ENCODE measurements at places on chromosomes 1 and 21.

- DNase-seq: no peak
Observed at GRCh38 chr1:211296396-211296795, 30.2 kb upstream of the TRAF5 start.

DNA sequence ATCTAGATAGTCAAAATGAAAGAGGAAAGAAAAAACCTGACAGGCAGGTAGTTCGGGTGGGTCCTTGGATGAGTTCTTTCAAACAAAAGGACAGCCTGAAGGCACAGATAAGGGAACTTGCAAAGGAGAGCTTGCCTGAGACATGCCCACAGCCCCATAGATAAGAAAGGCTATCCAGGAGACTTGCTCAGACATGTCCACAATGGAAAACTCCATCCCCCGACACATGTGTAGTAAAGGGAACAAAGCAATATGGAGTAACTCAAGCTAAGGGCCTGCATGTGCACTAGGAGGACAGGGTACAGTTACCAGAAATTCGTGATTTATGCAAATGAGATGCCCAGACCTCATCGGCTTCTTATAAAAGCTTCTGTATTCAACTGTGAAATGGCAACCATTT is 281.5 kb downstream of the NEGR1 start:
- DNase-seq: no peak

DNA sequence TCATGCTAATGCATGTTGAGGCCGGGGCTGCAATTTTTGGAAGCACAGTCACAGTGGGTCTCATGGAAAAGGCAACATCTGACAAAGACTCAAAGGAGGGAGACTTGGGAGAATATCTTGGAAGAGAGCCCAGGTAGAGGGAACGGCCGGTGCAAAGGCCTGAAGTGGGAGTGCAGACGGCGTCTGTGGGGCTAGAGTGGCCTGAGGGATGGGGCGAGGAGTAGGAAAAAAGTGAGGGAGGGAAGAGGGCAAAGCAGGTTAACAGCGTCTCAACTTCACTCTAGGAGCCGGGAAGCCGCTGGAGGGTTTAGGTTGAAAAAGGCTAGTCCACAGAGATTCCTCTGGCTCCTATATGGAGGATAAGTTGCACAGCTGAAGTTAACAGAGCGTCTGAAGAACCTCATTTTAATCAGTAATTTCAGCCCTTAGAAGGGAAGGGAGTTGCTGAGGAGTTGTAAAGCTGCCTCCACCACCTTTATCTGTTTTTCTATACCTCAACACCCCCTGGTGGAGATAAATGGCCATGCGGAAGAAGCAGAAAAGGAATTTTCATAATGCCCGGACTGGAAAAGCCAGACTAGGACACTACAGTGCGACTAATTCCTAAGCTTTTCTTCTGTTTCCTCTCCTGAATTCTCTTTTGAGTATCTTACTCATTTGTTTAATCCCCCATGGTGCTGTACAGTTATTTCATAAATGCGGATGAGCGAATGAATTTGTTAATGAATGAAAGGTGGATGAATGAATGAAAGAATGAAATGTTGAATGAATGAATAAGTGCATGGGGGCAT is 78.7 kb upstream of the ZNF281 start:
- DNase-seq: no peak

- no peak for DNase-seq
Observed at GRCh38 chr1:203308923-203309331, 3.6 kb downstream of the BTG2 start.

DNA sequence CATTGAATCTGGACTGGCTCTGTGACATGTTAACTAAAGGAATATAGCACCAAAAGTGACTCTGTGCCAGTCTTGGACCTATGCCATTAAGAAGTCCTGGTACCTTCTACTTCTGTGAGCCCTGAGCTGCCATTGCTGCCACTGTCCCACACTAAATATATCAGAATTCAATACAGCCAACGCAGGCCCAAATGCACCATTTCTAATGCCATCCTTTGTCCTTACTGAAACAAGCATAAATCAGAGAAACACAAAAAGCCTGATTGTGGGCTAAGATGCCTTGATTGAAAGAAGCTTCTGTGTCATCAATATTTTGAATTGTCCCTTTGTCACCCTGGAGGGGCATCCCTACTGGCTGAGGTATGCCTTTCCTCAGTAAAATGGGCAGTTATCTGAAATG is 66.9 kb upstream of the NEK2 start:
- no peak for DNase-seq

DNA sequence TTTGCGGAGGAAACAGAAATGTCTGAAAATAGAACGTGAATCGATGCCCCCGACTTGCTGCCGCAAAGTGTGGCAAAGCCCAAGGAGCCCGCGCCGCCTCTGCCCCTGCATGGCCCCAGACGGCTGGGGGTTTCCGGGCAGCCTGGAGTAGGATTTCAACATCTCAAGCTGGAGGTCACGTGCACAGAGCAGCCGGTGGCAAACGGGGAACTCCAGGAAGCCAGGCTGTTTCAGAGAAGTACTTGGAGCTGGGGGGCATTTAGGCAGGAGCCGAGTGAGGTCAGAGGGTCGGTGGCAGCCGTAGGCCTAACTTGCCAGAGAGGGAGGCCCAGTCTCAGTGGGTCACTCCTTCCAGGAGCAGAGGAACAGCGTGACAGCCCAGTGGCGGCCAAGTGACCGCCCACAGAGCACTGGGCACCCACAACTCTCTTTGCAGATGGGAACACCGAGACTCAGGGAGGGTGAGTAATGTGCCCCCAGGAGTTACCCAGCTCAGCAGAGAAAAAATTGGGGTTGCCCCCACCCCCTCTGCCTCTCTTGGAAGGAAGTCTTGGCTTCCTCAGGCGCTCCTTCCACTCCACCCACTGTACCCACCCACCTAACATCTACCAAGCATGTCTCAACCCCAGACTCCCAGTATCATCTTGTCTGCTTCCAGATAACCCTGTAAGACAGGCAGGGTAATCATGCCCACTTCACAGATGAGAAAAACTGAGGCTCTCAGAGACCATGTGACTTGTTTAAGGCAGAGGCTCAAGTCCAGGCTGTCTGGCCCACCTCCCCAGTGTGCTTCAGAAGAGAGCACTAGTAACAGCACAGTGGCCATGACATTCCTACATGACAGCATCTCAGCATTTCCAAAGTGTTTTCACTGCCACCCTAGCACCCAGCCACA is 179.4 kb downstream of the HIVEP3 start:
- peak; percentile 84 for DNase-seq

GRCh38 chr1:194570476-194570875 is 1384.1 kb upstream of the B3GALT2 start:
- no peak for DNase-seq

DNA sequence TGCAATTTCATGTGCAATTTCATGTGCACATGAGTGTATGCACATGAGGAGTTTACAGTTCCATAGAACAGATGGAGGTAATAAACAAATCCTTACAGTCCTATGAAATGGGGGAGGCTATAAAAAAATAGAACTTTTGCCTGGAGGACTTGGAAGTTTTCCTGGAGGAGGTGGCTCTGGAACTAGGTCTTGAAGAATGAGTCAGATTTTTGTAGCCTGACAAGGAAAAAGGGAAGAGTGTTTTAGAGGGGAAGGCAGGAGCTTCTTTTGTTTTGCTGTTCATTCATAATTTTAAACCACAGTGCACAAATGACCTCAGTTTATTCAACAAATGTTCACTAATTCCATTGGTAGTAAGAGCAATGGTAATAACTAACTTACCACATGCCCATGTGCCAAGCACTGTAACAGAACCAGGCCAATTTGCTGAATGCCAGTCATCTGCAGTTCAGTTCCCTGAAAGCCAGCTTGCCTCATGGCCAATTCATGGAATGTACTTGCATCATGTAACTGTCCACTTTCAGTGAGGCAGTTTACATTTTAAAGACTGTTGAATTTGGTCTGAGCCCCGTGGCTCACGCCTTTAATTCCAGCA is 2.7 kb downstream of the DIO1 start:
- no peak for DNase-seq

DNA sequence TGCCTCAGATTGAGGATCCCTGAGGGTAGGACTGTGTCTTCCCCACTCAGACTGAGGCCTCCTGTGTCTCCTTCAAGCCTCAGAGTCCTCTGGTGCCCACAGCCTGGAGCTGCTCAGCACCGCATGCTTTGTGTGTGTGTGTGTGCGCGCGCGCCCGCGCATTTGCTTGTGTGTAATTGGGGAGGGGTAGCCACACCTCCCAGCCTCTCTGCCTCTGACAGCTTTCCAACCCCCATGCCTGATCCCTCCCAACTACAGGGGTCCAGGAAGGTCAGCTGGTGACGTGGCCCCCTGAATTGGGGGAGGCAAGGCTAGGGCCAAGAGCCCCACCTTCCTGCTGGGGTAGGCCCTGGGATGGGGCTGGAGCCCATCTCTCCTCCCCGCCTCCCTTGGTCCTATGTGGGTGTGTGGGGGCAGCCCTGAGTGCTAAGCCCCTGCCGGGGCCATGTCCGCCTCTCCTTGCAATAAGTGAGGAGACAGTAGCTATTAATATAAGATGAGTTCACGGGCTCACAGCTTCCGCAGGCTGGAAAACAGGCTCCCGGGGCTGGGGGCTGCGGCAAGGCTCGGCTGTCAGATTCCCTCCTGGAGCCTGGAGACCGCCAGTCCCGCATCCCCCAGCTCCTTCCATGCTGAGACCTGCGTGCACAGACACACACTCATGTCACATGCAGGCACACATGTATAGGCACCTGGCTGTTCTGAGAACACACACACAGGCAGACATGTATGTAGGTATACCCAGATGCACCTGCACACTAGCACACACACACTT is 7.0 kb downstream of the GPR3 start:
- DNase-seq: no peak

DNA sequence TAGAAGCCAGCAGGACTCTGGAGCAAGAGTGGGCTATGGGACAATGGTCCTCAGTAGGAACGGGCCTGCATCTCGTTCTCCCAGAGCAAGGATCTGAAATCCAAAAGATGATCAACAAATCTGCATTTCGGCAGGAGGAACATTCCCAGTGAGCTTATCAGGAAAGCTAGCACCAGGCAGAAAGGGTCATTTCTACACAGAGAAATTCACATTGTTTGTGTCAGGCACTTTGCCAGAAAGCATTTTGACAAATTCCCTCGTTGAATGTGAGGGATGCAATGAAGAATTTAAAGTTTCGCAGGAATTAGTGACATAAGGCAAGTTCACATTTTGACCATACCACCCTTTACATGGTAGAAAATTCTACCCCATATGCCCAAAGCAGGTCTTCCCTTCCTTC is 31.6 kb upstream of the ETS2 start:
- DNase-seq: no peak

- no peak for DNase-seq
Observed at GRCh38 chr1:54125386-54126070, 27.3 kb downstream of the CDCP2 start.

DNA sequence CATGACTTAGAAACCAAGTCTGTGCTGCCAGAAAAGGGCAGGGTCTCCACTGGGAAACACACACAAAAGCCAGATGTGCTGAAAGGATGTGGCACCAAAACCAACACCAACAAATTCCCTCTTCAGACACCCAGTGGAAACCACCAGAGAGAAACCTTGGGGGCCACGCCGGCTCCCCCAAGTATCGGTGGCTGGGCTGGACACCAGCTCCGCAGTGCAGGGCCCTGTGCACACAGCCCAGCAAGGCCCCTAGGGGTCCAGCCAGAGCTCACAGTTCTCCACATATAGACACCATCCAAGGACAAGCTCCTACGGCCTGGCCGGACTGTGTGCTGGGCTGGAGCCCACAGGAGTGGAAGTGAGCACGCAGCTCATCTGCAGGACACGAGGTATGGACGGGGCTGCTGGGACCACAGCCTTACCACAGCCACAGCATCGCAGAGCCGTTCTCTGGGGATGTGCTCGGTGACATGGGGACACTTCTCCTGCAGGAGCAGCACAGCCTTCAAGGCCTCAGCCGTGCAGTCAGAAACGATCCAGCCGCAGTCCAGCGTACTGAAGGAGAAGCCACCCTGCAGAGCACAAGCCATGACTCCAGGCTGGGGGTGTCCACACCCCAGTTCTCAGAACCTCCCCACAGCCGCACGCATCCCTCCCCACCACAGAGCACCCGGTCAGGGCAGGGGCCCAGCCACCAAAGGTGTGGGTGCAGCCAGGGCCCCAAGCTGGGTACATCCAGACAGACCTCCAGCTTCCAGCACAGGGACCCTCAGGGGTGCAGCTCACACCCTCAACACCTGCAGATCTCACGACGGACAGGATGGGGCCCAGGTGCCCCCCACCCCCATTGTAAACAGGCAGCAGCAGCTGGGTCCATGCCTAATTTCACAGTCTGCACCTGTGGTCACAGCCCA is 21.3 kb downstream of the LSS start:
- no peak for DNase-seq

- DNase-seq: no peak
Observed at GRCh38 chr1:212267460-212267859, 17.8 kb upstream of the PPP2R5A start.

DNA sequence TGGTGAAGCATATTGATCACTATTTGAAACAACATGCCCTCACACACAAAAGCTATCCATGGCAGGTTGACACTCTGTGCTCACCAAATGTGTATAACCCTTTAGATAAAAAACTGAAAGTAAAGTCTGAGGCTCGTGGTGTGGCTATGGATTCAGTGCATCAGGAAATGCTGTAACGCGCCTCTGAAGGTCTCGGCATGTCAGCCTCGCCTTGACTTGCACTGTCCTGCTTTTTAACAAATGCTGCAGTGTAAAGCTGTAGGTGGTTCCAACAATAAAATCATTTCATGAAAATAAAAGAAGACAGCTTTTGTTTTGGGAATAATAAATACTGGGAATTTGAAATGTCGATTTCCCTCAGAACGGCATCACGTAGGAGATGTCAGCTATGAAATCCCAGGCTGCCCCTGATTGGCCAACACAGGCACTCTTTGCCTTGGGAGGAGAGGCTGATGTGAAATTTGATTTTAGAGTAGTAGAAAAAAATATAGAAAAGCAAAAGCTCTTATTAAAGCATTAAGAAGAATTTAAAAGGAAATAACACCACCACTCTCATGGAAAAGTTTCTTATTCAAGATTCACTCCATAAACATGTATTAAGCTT is 168.2 kb downstream of the DSCAM start:
- DNase-seq: no peak

- DNase-seq: no peak
Observed at GRCh38 chr1:44347280-44347679, 7.8 kb downstream of the ERI3 start.

GRCh38 chr1:31122741-31123140 is 57.2 kb upstream of the PUM1 start:
- DNase-seq: no peak

DNA sequence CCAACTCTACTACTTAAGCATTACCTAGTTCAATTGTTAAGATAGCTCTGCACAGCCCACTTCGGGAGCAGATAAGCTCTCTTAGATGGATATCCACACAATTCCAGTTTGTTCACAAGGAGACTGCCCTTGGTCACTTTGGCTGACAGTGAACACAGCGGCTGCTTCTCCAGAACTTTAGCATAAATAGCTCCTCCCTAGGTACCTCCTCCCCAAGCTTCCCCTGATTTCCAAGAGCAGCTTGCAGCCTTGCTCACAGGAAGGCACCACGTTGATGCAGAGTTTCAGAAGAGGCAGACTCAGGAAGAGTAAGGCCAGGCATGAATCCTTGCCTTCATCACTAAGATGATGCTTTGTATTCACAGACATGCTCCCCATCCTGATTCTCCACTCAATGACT is 24.7 kb downstream of the TFF3 start:
- DNase-seq: no peak

- no peak for DNase-seq
Observed at GRCh38 chr1:51247022-51247421, 10.9 kb downstream of the RNF11 start.
